Stimulated activated naive CD8-positive, alpha-beta T cell treated with anti-CD3 and anti-CD28 coated beads, Interleukin-15, Interleukin-2, amounts not matched to agents 100 U/mL and 50 U/mL, for 24 hours (primary cell): ENCODE measurements at places on chromosomes 7 and 10.

GRCh38 chr10:133165556-133166503, 5.8 kb downstream of the KNDC1 start:
- no peak for DNase-seq

GRCh38 chr10:23362069-23362830, 17.7 kb upstream of the C10orf67 start:
- DNase-seq, result no peak

- no peak for DNase-seq
These were observed 127.4 kb downstream of the ARL4A start for GRCh38 chr7:12814828-12815227.

GRCh38 chr7:42238709-42239366, 1.8 kb upstream of the GLI3 start:
- no peak for DNase-seq
